ENCODE measurements at places on chromosomes 7 and 10.

DNA sequence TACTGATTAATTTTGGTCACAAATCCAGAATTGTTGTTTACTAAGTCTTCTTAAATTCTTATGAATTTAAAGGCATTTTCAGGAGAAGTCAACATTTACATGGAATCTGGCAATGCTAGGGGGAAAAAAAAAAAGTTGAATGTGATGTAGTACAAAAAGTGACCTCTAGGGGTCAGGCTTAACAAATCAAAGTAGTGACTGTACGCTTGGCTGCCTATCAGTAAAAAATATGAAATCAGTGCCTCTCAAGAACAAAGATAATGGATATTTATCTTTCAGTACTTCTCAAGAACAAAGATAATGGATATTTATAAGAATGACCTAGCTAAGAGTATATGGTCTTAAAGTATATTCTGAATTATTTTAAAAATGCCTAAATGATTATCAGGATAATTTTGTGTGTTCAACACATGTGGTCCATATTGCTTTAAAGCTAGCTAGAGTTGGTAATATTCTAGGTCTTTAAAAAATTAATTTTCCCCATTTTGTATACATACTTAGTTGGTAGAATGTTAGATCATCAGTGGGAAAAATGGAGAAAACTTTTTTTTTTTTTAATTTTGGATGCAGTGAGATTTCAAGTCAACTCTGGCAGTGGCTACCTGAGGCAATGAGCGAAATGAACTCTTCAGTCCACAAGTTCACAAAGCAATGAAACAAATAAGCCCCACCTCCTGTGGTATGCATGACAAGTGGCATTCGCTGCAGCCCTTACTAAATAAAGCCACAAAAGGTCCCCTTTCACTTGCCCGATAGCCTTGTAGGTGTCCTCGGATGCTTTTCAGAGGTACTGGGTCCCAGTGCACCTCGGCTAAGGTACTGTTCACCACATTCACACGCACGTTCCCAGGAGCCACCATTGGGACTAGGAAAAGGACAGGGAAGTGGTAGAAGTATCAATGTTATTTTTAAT, 51.2 kb upstream of the LAMB4 start:
- peak; percentile 63 for DNase-seq

DNA sequence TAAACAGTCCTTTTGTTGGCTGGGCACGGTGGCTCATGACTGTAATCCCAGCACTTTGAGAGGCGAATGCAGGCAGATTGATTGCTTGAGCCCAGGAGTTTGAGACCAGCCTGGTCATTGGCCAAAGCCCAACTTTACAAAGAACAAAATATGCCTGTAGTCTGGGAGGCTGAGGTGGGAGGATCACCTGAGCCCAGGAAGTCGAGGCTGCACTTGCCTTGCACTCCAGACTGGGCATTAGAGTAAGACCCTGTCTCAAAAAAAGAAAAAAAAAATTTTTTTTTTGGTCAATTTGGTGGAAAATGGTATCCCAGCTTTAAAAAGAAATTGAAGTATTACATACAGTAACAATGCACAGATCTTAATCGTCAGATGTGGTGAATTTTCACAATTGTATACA, 4.8 kb downstream of the GLRX3 start:
- DNase-seq, result no peak

DNA sequence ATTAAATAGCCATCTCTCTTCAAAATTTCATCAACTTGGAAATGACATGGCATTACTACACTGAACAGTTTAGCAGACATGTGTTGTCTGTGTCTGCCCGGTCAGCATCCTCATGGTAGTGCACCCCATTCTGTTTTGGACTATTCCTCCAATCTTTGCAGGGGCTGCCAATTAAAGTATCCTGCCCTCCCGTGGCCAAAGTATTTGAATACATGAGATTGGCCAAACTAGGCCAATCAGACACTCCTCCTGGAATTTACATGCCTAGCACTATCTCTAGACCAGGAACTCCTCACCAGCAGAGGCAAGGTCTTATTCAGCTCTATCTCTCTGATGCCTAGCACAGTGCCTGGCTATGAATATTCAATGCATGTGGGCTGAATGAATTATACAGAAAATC, 4.4 kb downstream of the SHTN1 start:
- DNase-seq, result no peak

- DNase-seq, result no peak
These were observed 98.1 kb downstream of the GSAP start for GRCh38 chr7:77318019-77318418.

DNA sequence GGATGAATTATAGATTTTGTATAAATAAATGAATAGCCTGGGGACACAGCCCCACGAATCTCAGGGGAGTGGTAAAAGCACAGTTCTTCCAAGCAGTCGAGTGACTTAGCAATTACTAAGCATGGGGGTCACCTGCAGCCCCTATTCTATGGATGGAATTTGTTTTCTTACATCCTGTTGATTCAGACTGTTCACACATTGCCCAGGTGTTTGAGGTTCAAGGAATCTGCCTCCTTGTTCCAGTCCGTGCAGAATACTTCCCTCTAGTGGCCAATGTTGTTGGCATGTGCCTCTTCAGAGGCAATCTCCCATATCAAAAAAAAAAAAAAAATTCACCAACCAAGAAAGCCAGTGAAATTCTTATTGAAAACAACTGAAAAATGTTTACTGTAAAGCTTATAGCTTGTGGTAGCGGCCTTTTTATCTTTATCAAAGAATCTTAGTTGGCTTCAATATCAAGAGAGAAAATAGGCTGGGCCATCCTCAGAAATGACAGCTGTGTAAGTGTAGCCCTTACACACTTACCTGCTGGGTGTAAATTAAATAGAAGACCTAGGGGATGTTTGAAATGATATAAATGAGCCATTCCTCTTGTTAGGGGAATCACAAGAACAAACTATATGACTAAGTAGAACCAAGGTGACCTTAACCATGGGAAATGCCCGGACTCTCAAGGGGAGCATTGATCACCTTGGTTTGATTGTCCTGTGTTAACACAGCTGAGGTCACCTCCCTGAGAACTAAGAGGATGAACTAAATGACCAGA, 7.8 kb downstream of the LIPM start:
- DNase-seq, result peak; percentile 65

DNA sequence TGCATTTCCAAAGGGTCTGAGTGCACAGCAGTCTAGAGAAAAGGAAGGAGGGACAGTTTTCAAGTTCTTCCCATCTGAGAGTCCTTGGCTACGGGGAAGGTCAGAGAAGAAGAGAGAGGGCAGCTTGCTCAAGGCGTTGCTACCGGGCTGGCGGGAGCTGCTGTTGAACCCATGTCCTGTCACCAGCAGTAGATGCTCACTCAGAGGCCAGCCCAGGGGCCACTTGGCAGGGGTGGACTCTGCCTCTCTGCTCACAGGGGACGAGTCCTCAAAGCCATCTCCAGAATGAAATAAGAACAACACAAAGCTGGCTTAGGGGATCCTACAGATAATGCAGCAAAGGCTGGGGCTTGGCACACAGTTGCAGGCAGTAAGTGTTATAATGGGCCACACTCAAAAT, 231.5 kb downstream of the TNS3 start:
- DNase-seq, result no peak

GRCh38 chr10:103765168-103765567, 90.2 kb downstream of the SH3PXD2A start:
- peak; percentile 87 for DNase-seq

DNA sequence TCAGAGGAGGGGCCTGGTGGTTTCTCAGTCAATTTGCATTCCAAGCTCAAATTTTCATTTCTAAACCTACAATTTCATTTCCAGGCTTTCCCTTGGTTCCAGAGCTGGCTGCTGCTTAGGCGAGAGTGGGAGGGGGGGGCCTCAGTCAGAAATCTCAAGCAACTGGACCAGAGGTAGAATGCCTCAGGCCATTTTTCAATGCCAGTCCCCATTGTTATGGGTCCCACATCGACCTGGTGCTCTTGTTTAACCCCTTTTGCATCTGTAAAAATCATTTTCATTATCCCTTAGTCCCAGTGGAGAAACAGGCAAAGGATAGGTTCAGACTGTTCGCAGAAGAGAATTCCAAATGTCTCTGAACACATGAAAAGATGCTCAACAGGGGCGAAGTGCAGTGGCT, 13.5 kb upstream of the BAG3 start:
- DNase-seq, result no peak

Data from EH (cell line).